ENCODE measurements at places on chromosomes 3 and 15. TPM values are rescaled to one million over a fixed set of nuclear protein-coding genes. Genes with fewer than 3 reads are reported as not detected.

TMEM40 gene
- not detected for total RNA-seq

CMTM8 gene
- total RNA-seq, result 4.9 TPM

BMF gene
- total RNA-seq, result 7.7 TPM

- no peak for DNase-seq
Measured at GRCh38 chr15:101024073-101024695, 105.0 kb downstream of the LRRK1 start.

- no peak for DNase-seq
Measured at GRCh38 chr3:34683851-34684250, 885.4 kb downstream of the PDCD6IP start.

GRCh38 chr3:190086191-190086590 is 34.5 kb downstream of the P3H2 start:
- DNase-seq, result no peak

GRCh38 chr3:115068799-115069198 is 78.3 kb downstream of the ZBTB20 start:
- no peak for DNase-seq

Measured in omental fat pad (tissue), 4 donors.